NCI-H774 (cell line): ENCODE measurements at places on chromosomes 12 and 14.
A peak's percentile ranks its signal among the peaks of the same experiment; 100 is the strongest.

DNA sequence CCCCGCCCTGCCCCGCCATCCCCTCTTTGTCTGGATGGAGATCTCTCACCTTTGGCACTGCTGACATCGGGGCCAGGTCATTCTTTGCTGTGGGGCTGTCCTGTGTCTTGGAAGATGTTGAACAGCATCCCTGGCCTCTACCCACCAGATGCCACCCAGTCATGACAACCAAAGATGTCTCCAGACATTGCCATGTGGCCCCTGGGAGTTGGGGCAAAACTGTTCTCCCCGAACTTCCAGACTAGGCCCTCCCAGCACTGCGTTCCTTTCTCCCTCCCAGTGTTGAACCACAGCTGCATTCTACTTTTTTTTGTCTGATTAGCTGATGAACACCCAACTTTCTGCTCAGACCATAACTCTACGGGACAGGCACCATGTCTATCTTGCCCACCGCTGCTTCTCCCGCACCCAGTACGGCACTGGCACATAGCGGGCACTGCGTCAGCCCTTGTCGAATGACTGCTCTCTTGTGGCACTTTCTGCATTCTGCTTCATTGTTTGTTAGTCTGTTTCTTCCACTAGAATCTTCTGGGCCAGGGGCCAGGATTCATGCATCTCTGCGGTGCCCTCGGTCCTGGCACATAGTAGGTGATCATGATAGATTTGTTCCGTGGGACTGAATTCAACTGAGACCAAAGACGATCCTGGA is 13.1 kb upstream of the MYL2 start:
- no peak for DNase-seq

DNA sequence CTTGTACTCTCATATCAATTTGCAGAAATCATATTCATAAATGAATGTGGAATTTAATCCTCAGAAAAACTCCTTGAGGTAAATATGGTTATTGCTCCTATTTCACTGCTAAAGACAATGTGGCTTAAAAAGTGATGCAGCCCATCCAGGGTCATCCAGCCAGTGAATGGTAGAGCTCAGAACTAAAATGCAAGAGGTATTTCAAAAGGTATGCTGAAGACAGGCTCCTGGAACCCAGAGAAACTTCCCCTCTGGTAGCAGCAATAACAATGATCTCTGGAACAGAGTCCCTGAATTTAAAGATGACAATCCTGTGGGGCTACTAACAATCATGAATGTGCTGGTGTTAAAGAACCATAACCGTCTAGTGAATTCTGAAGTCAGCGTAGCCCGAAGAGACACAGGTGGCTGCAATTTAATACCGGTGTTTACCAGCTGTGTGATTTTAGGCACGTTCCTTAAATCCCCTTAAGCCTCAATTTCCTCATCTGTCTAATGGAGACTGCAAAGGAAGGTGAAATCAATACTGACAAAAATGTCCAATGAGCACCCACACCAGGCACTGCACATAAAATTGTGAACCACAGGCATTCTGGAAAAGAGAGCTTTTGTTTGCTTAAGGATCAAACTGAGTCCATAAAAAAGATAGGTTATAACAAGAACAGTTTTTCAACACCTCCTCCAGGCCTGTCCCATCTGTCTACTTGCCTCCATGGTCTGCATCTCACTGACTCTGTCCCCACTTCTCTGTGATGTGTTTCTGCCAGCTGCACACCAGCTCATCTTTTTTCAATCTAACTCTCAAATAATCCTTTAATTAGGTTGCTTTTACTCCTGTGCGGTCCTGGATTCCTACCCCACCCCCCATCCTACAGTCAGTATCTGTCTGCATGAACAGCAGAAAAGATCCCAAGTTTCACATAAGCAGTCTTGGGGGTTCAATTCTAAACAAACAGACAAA is 10.5 kb downstream of the TM7SF3 start:
- no peak for DNase-seq

GRCh38 chr12:5439371-5439771 is 7.5 kb downstream of the NTF3 start:
- DNase-seq: no peak

DNA sequence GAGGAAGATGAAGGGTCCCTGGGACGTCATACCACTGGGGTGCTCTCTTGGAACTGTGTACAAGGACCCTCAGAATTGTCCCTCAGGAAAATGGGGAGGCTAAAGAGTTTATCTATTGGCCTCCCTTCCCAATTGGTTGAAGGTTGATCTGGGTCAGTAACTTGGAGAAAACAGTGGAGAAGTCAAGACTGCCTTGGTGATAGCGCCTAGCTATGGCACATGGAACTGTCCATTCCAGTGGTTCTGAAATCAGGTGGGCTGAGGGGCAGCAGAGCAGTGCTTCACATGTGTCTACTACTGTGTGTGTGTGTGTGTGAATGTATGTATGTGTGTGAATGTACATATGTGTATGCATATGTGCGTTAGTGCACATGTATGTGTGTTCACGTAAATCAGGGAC is 316.1 kb downstream of the AACS start:
- DNase-seq: no peak

- DNase-seq: no peak
Measured at GRCh38 chr14:84208451-84208850, 1321.5 kb upstream of the FLRT2 start.

- DNase-seq: no peak
Measured at GRCh38 chr12:69108037-69108436, 131.3 kb upstream of the CPSF6 start.

DNA sequence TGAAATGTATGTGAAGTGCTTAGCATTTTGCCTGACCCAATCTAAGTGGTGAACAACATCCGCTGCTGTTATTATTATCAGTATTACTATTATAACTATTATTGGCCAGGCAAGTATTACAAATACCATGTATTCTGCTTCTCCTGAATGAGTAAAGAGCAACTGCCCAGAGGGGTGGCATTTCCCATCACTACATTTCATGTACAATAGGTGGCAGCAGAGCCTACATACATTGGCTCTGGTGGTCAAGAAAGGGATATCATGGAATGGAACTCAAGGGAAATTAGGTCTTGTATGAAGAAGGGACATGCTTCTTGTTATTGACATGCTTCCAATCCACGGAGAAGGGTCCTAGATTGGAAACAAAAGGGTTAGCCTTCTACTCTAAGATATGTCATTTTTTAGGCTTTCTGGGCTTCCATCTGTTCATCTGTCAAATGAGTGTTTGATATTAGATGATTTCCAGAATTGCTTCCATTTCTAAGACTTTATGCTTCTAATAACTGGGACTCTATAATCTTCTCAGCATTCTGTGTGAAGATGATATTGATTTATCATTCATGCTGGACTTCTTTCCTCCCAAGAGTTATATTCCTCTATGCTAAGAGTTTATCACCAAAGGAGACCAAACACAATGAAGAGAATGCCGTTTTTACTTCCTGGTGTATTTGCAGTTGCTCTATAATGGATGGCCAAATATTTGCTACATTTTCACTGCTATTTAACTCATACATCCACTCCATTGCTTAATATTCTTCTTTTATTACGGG is 239.1 kb downstream of the SSPN start:
- peak; percentile 58 for DNase-seq

DNA sequence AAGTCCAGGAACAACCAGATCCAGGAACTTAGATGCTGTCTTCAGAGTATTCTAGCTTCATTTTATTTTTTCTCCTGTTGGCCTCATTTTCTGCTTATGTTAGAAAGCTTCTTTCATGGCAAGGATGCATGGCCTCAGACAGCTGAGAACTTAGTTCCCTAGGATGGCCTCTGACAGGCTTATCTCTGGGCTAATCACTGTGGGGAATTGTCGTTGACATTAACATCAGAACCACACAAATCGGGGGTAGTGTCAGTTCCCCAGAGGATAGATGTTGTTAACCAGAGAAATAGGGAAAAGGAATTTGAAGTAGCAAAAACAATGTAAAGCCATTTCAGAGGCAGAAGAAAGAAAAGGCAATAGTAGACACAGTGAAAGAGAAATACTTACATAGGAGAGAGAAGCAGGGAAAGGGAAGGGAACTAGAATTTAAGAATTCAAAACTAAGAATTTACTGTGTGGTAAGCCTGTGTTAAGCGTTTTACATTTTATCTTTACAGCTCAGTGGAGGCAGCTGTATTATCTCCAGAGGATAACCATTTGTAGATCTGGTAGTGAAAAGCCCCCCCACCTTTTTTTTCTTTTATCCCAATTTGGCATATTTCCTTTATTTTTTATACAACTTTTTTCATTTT is 21.8 kb downstream of the FUT8 start:
- no peak for DNase-seq

- DNase-seq: no peak
Measured at GRCh38 chr14:103485504-103485903, 37.1 kb downstream of the CKB start.

DNA sequence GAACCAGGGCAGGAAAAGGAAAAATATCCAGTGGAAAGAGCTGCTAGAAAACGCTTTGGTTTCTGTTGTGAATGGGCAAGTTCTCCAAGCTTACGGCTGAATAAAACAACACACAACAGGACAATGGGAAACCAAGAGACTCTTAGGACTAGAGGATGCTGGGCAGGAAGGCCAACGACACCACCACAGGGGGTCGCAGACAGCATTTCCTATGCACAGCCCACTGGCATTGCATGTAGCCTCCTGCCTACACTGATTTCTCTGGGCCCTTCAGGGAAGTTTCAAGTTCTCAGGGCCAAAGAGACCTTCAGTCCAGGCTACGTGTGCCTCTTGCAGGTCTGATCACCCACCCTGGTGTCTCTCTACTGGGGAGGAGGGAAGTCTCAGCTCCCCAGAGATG is 108.0 kb downstream of the RIMBP2 start:
- DNase-seq: no peak

- DNase-seq: no peak
Measured at GRCh38 chr12:123571343-123571813, 13.0 kb upstream of the TMED2 start.

DNA sequence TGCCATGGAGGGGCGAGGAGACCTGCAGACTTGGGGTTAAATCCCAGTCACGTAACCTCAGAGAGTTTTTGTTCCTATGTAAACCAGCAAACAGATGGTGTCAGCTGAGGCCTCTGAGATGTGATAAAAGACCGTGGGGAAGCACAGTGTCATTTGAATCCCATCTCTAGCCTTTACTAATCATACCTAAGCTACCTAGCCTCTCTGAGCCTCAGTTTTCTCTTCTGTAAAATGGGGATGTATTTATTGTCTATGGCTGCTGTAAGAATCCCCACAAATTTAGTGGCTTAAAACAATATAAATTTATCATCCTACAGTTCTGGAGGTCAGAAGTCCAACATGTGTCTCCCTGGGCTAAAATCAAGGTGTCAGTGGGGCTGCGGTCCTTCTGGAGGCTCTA is 33.9 kb downstream of the FOXN4 start:
- no peak for DNase-seq

DNA sequence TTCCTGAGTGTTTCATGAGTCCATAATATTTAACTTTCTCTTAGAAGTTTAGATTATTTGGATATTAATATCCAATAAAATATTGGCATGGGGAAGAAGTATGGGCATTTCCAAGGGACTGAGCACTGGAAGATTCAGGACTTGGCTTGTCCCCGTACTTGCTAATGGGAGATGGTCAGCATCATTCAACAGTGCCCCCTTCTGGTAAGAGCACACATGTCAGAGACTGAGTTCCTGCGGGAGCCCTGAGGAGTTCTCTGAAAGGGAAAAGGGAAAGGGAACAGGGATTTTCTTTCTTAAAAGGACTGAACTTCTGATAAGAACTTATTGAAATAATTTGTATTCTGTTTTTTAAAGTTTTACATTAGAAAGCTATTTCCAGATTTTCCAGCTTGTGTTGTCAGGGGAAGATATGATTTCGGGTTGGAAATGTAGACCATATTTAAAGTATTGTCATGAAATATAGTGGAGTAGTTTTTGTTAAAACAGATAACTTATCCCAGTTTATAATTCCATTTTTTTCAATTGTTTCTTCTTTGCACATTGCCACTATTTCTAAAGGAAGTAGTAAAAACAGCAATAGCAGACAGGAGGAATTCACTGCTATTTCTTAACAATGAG is 59.8 kb upstream of the C12orf71 start:
- DNase-seq: peak; percentile 68

- DNase-seq: no peak
Measured at GRCh38 chr14:24895622-24896021, 154.3 kb downstream of the STXBP6 start.

- no peak for DNase-seq
Measured at GRCh38 chr12:105469211-105469610, 138.7 kb downstream of the C12orf75 start.

DNA sequence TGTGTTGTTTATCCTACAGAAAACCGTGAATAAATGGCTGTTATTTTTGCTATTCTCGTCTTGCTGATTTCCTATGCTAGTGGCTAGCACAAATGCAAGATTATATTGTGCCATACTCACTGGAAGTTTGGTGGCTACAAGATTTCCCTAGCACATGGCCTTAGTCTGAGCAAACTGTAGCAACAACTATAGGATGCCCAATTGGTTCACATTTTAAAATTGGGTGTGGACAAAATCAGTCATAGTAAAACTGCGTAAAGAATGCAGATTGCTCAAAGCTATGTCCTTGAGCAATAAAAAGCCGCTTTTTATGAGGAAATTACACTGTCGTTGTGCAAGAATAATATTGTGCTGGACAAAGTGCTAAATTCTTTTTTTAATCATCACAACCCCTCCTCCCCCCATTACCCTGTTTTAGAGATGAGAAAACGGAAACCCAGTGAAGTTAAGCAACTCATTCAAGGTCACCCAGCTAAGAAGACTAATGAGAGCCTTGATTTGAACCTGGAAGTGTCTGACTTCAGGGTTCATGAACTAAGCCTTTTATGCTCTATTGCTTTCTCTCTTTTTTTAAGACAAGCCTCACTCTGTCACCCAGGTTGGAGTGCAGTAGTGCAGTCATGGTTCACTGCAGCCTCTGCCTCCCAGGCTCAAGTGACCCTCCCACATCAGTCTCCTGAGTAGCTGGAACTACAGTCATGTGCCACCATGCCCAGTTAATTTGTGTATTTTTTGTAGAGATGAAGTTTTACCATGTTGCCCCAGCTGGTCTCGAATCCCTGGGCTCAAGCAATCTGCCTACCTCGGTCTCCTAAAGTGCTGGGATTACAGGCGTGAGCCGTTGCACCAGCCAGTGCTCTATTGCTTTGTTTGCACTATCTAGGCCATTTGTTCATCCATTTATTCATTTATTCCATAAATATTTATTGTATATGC is 73.6 kb downstream of the SRGAP1 start:
- DNase-seq: peak; percentile 29

- no peak for DNase-seq
Measured at GRCh38 chr12:72275526-72275925, 3.4 kb downstream of the TRHDE start.

GRCh38 chr12:71871116-71871515 is 31.6 kb downstream of the TBC1D15 start:
- DNase-seq: no peak

DNA sequence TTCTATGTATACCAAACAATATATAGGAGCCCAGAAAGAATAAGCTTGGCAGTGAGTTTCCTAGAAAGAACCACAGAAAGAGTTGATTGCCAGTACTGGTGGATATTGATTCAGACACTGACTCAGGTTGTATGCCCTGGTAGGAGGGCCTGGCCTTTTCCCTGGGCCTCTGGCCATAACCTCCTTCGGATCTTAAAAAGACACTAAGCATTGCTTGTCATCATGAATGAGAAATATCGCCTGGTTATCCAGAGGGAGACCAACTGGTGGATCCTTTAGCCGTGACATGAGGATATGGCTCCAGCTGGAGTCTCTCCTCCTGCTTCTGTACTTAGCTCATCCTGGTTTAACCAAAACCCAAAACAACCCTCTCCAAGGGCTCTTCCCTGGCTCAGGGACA is 231.5 kb downstream of the MSRB3 start:
- DNase-seq: no peak
